Activated CD4-positive, alpha-beta T cell treated with anti-CD3 and anti-CD28 coated beads, Interleukin-2, amount 10 ng/mL, durations not matched to agents 24 days and 14 days (primary cell): ENCODE measurements at places on chromosomes 2 and 18.

DNA sequence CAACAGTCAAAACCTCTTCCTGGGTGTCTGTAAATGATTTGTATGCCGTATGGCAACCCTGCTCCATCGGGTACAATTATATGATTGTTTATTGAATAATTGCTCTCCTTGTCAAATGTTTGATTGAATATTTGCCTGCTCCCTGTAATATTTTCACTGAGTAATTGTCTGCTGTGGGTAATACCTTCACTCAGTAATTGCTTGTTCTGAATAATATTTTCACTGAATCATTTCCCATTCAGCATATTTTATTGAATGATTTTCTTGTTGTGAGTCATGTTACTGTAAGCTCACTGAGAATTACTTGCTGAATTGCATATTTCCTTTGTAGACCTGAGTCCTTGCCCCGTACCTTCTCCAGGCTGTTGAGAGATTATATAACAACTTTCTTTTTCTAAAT is 535.2 kb downstream of the METTL4 start:
- DNase-seq: no peak

- DNase-seq: no peak
These were observed 67.9 kb upstream of the ALPP start for GRCh38 chr2:232310696-232311095.

DNA sequence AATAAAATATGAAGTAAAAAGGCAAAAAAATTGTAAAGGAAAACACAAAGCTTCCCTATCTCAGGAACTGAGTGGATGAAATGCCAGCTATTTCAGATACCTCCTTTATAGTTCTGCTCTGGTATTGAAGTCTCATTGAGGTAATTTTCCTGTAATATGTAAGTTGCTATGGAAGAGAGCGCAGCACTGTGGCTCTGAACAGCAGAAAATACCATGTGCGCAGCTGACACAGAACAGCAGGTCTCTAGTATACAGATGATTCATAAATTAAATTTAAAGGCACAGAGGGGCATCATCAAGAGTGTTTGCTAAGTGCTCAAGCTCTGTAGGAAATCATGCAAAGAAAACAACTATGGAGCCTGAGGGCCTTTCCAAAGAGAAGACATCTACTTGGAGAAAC is 315.3 kb upstream of the CDH7 start:
- no peak for DNase-seq

DNA sequence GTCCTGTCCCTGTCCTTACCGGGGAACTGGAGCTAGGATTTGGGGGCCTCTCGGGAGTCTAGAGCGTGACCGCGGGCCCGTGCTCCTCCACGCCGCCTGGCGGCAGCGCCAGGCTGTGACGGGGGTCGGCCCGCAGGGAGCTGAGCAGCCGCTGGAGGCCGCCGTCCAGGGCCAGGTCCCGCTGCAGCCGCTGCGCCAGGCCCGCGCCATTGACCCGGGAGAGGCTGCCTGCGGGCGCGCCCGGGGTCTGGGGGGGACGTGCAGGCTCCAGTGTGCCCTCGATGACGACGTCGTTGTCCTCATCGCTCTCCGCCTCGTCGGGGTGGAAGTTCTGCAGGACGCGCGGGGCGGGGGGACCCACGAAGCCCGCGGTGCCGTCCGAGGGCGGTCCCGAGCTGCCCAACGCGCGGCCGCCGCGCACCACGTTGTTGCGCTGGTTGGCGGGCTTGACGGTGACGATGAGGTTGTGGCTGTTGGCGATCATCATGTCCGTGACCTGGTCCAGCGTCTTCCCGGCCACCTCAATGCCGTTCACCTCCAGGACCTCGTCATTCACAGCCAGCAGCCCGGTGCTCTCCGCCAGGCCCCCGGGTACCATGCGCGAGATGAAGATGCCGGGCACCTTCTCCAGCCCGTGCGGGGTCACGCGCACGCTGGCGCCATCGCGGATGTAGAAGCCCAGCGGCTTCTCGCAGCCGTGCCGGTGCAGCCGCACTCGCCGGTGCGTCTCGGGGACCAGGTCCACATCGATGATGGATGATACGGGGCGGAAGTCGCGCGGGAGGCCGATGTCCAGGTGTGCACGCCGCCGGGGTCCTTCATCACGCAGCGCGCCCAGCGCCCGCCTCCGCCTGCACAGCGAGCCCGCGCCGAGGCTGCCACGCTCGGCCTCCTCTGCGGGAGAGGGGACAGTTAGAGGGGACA is 50.9 kb downstream of the ADNP2 start:
- DNase-seq: peak; percentile 86

GRCh38 chr2:179751163-179751809 is 110.1 kb downstream of the ZNF385B start:
- no peak for DNase-seq

- peak; percentile 87 for DNase-seq
These were observed 22.3 kb downstream of the RNF125 start for GRCh38 chr18:32040936-32041335.

DNA sequence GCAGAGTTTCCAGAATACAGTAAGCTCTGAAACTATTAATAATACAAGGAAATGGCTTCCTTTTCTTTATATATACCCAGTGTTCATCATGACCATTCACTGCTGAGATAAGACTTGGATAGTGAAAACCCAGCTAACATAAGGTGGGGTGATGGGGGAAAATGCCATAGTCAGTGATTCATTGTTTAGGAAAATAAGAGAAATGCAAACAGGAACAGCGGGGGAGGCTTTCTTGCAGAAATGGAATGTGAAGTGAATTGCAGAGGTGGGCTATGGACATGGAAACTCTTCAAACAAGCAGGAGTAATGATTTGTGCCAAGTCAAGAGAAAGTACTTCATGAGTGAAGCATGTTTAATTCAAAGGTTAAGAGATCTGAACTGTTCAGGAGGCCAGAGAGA is 519.4 kb downstream of the TDRD15 start:
- no peak for DNase-seq

GRCh38 chr2:173149491-173149890 is 73.8 kb downstream of the MAP3K20 start:
- peak; percentile 88 for DNase-seq

DNA sequence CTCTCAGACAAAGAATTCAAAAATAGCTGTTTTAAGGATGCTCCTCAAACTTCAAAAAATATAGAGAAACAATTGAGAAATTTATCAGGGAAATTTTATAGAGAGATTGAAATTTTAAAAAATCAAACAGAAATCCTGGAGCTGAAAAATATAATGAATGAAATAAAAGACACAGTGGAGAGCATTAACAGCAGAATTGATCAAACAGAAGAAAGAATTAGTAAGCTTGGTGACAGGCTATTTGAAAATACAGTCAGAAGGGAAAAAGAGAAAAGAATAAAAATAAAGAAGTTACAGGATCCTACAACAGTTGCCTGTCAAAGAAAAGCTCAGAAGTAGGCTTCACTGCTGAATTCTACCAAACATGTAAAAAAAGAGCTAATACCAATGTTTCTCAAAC is 293.8 kb upstream of the VWC2L start:
- DNase-seq: no peak

DNA sequence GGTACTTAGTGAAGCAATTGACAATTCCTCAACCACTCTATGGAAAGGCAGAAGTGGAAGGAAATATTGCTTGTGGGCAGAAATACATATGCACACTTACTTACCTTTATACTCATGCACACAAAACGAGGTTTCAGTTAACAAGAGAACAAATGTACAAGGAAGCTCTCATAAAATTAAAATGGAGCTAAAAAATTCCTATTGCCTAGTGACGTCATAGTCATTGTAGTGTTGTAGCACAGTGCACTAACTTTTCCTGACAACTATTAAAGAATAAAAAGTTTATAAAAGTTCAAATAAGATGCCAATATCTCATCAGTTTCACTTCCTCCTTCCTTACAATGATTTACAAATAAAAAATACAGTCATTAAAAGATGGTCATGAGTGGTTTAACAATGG is 1161.9 kb upstream of the NRXN1 start:
- DNase-seq: no peak

DNA sequence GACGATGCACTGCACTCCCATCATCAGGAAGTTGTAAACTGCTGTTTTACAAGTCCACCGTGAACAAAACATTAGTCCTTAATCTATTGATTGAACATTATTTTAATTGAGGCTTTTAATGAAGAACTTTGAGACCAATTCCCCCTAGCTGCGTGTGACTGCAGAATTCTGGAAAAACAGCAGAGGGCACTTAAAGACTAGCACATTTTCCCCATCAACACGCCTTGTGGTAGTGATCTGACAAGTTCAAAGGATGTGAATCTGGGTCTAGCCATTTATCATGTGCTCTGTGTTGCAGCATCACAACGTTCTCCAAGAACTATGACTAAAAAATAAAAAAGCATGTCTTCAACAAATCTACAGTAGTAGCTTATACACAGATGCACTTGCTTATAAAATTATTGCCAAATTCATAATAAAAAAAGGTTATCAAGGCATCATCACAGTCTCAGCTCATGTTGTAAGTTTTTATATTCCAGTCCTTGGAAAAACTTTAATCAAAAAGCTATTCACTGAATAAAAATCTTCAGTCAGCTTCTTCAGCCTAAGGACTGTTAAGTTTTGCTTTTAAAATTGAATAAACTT is 35.8 kb downstream of the SKOR2 start:
- DNase-seq: peak; percentile 70

- DNase-seq: no peak
These were observed 220.1 kb upstream of the NCKAP5 start for GRCh38 chr2:133788386-133788785.

GRCh38 chr2:23694058-23695045 is 232.6 kb downstream of the ATAD2B start:
- no peak for DNase-seq

- no peak for DNase-seq
These were observed 7.0 kb upstream of the LDLRAD4 start for GRCh38 chr18:13211534-13211933.

GRCh38 chr2:43925431-43925830 is 70.4 kb downstream of the LRPPRC start:
- no peak for DNase-seq

DNA sequence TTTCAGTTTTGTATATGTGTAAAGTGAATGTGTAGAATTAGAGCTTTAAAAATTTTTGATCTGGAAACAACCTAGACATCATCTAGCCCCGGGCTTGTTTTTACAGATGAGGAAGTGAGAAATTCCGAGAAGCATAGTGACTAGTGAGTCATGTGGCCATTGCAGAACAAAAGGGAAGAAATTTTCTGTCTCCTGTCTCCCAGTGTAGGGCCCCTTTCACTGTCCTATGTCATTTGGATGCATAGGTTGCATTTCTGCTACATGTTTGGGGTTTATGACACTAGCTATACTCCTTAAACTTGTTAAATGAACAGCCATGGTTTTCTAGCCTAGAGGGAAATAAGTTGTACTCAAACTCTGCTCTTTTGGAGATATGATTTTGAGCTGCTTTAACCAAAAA is 84.6 kb downstream of the PLCL1 start:
- peak; percentile 84 for DNase-seq

GRCh38 chr2:19029655-19030054 is 328.8 kb downstream of the OSR1 start:
- DNase-seq: no peak

GRCh38 chr2:187541086-187542085 is 12.8 kb downstream of the TFPI start:
- DNase-seq: no peak

DNA sequence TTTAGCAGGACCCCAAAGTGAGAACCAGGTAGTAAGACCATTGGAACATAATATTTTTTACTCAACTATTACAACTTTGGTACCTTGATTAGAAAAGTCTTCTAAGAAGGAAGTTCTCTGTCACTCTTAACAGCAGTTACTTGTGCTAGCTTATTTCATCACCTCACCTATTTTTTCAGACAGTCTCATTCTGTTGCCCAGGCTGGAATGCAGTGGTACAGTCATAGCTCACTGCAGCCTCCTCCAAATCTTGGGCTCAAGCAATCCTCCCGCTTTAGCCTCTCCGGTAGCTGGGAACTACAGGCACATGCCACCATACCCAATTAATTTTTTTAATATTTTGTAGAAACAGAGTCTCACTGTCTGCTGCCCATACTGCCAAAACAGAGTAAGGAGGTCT is 18.0 kb downstream of the ARPC2 start:
- DNase-seq: no peak

GRCh38 chr2:3113122-3113521 is 264.5 kb downstream of the EIPR1 start:
- no peak for DNase-seq

DNA sequence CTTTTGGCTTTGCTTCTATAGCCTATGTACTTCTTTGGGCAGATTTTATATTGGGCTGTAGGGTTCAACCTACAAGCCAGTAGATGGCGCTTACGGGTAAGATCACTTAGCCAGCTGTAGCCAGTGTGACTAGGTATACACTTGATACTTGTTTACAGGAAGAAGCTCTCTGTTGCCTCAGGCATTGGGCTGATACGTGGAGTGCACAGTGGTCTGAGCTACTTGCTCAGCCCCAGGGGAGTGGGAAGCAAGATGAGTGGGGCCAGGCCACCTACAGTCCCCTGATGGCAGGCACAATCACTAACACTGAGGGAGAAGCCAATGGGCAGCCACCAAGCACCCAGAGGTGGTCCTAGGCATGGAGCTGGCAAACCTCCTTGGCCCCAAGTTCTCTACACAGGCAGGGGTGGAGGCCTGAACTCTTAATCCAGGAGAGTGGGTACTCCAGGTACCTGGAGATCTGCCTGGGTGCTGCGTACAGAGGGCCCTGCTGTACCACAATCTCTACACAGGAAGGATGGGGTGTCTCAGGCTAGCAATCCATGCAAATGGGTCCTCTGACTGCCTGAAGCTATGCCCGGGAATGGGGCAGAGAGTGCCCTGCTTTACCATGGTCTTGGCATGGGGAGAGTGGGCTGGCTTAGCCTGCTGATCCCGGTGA is 122.2 kb downstream of the NCOA1 start:
- peak; percentile 83 for DNase-seq

GRCh38 chr2:10395893-10396292 is 52.2 kb downstream of the ODC1 start:
- no peak for DNase-seq

GRCh38 chr2:108835040-108835439 is 48.5 kb downstream of the CCDC138 start:
- no peak for DNase-seq

- DNase-seq: no peak
These were observed 105.5 kb upstream of the HDAC4 start for GRCh38 chr2:239506101-239506857.

DNA sequence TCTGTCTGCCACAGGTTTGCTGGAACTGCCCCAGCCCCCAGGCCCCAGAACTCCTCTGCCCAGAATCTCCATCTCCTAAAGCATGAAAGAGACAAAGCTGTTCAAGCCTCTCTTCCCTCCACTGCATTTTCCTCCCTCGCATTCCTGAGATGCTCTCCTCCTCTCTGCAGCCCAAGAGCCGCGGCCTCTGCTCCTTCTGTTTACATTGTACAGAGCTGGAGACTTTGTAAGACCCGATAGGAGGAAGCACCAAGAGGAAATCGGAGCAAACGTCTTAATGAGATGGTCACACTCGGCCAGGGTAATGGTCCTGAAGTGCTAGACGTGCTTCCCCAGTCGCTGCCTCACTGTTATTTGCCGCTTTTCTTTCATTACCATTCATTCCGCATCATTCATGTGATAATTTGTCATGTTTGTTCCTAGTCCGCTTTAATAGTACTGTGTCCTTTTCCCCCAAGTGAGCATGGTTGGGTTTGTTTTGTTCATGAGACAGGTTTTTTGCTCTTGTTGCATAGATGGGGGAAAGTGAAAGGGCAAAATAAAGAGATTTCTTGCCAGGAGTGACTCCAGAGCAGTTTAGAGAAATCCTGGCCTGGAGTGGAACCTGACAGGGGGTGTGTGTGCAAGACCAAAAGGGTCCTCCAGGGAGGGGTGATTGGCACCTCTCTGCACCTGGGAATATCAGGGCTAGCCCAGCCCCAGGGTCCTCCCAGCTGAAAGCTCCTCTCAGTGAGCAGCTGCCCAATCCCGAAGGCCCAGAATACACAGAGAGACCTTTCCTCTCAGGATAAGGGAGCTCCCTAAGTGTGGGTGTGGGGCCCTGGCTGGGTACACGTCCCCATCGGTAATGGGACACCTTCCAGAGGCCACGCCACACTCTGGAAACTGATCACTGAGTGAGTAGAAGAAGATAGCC is 44.9 kb upstream of the ID2 start:
- no peak for DNase-seq
